ENCODE measurements at places on chromosomes 5 and 9.

GRCh38 chr9:93187574-93187973 lies 3.6 kb downstream of the WNK2 start:
- no peak overlapping the region for H3K27ac ChIP-seq
- H3K4me1 ChIP-seq = peaks cover 8% of the 10 kb centered on the region
- no peak overlapping the region for H3K4me3 ChIP-seq

DNA sequence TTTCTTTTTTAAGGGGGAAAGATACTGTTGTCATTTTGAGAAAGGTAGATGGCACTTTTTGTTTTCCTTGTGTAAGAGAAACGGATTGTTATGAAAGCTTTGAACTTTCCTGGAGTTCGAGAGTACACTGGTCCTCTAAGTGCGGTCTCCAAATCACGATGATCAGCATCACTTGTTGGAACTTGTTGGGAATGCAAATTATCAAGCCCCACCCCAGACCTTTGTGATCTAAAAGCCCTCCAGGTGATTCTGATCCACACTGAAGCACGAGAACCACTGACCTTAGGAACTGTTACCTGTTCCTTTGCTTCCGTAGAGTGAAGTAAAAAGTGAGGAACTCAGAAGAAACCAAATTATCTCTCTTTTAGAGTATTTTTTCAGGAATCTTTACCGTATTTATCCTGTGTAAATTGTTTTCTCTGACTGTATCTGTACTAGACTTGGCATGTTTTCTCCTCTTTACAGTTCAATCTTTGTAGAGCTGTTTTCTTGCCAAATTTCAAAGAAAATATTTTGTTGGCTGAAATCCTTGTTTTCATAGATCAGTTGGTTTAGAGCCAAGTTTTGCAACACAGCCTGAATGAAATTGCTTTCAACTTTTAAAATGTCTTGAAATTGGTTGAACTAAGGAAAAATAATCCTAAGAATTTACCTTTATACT lies 4.0 kb downstream of the MAT2B start:
- H3K36me3 ChIP-seq = peaks cover 18% of the 10 kb centered on the region
- H3K4me3 ChIP-seq = peak overlapping the region; percentile 40
- peaks cover 17% of the 10 kb centered on the region for H3K4me1 ChIP-seq
- DNase-seq = no peak
- no peaks in the 10 kb centered on the region for H3K27me3 ChIP-seq

- H3K4me3 ChIP-seq = no peak overlapping the region
- H3K36me3 ChIP-seq = no peaks in the 10 kb centered on the region
- H3K27ac ChIP-seq = no peak overlapping the region
- no peaks in the 10 kb centered on the region for H3K27me3 ChIP-seq
- no peak for DNase-seq
- H3K4me1 ChIP-seq = no peaks in the 10 kb centered on the region
These were observed 6.4 kb downstream of the ZNF608 start for GRCh38 chr5:124740071-124740470.

DNA sequence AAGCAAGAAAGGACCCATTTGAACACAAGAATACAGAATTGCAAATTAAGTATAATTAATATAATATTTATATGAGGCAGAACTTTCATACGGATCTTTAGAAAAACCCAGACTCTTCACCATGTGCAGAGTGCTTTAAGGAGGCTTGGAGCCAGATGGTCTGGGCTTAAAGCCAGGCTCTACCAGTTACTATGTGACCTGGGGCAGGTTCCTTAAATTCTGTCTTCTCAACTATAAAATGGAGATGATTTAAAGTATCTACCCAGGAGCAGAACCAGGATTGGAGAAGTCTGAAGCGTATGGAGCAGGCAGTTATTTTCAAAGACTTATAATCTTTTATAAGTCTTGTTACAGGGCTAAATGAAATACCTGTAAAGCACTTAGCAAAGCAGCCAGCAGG lies 202.1 kb downstream of the TSSK1B start:
- H3K27me3 ChIP-seq = no peaks in the 10 kb centered on the region
- no peaks in the 10 kb centered on the region for H3K36me3 ChIP-seq
- no peaks in the 10 kb centered on the region for H3K4me1 ChIP-seq
- no peak overlapping the region for H3K4me3 ChIP-seq
- H3K27ac ChIP-seq = no peak overlapping the region

GRCh38 chr5:371811-372555 lies 50.5 kb downstream of the AHRR start:
- peaks cover 12% of the 10 kb centered on the region for H3K27me3 ChIP-seq
- DNase-seq = no peak
- H3K4me1 ChIP-seq = peaks cover 7% of the 10 kb centered on the region

DNA sequence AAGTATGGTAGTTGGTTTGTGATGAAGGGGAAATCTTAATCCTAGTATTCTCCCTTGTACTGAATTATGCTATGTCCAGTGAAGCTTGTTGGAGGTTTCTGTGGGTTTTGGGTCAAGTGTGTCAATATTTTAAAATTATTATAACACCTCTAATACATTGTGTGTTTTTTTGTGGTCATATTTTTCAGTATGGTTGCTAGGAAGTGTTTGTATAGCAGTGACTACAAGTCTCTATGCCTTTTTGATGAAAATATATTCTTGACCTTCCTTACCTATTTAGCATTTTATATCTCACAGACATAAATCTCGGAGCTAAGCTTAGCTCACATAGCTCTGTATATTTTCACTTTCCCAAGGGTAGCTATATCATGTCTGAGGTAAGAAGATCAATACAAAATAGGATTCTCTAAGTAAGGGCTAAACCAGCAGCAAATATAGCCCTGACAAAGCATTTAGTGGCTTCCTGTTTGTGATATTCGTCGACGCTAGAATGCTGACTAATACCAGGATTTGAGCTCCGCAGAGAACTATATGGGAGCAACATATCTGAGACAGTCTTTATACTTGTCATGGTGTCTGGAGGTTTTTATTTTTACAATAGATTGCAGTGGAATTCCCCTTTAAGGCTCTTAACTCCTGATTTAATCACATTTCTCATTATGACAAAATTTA lies 82.3 kb downstream of the MACIR start:
- no peaks in the 10 kb centered on the region for H3K36me3 ChIP-seq
- no peak overlapping the region for H3K4me3 ChIP-seq
- H3K27me3 ChIP-seq = no peaks in the 10 kb centered on the region
- H3K27ac ChIP-seq = no peak overlapping the region

DNA sequence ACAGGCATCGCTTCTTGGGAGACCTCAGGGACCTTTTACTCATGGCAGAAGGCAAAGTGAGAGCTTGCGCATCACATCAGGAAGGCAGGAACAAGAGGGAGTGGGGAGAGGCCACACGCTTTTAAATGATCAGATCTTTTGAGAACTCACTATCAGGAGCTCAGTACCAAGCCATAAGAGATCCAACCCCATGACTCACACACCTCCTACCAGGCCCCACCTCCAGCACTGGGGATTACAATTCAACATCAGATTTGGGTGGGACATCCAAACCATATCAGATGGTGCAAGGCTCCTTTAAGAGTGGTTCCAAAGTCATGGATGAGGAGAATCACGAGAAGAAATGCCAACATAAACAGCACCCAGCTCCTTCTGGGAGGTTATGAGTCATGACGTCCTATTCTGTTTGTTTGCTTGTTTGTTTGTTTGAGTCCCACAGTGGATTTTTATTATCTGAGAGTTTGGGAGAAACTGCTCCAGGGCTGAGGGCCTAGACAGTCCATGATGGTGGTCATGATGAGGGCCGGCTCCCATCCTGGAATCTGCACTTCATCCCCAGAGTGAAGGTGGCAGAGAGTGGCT lies 453.5 kb downstream of the GADD45G start:
- H3K4me3 ChIP-seq = no peak overlapping the region
- no peaks in the 10 kb centered on the region for H3K27me3 ChIP-seq
- no peak for DNase-seq
- no peaks in the 10 kb centered on the region for H3K4me1 ChIP-seq

GRCh38 chr5:126139773-126140172 lies 283.4 kb upstream of the GRAMD2B start:
- H3K4me1 ChIP-seq = no peaks in the 10 kb centered on the region
- no peak overlapping the region for H3K27ac ChIP-seq
